ENCODE measurements at places on chromosomes 2 and 18.
A peak's percentile ranks its signal among the peaks of the same experiment; 100 is the strongest.

GRCh38 chr2:74816540-74817303, 17.2 kb upstream of the HK2 start:
- DNase-seq: peak; percentile 59

DNA sequence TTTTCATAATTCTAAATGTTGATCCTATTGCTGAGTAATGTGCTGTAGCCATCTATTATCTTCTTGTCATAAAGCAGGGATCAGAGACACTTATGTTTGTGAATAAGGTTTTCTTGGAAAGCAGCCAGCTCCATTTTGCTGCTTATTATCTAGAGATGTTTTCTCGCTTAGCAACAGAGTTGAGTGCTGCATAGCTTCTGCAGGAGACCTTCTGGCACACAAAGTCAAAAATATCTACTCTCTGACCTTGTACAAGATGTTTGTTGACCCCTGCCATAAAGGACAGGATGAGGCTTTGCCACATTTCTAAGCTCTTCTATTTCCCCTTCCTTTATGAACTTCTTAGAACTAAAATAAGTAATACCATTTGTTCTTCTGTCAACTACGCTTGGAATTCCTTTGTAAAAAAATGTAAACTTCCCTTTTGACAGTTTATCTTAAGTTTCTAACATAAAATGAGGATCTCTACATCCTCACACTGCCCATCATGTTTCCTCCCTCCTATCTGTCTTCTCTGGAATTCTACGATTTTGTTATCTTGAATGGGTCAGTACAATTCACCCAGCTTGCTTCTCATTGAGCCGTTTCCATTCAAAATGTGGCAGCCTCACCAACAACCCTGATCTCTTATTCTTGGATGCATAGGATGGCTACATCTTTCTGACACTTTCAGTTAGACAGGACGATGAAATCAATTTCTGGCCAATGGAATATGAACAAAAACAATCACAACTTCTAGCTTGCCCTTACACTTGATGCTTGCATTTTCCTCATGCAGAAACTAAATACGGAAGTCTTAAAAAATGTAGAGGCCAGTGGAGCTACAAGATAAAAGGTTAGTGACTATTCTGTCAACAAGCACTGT, 1377.0 kb downstream of the SUCLG1 start:
- DNase-seq: no peak

- DNase-seq: no peak
Observed at GRCh38 chr2:11357428-11357972, 13.1 kb upstream of the ROCK2 start.

DNA sequence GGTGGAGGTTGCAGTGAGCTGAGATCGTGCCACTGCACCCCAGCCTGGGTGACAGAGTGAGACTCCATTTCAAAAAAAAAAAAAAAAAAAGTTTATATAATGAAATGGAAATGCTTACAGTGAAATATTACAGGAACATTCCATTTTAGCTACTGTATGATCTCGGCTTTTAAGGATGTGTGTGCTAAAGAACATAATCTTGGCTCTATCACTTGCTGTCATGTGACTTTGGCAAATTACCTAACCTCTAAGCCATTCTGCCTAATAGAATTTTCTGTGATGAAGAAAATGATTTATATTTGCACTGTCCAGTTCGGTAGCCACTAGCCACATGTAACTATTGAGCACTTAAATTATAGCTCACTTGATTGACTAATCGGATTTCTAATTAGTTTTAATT, 36.3 kb downstream of the SMAD4 start:
- DNase-seq: no peak

GRCh38 chr18:63097178-63097577, 222.4 kb downstream of the BCL2 start:
- no peak for DNase-seq

DNA sequence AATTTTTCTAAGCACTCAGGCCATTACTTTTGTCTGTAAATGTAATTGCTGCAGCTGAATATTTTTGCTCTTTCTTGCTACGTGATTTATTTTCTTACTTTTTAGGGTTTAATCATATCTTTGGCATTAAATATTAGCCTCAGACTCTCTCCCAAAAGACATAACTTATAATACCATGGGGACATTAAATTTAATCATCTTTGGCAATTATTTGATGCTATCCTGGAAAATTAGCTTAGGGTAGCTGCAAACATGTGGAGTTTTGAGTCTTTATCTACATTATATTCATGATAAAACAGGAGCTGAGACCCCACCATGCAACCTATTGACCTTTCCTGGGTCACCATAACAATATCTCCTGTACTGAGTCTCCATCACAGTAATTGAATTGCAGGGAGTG, 59.1 kb upstream of the EDAR start:
- DNase-seq: no peak

- no peak for DNase-seq
Observed at GRCh38 chr2:218082586-218083351, 13.7 kb downstream of the RUFY4 start.

Measured in suppressor macrophage treated with lipopolysaccharide for 4 hours (primary cell).